ENCODE measurements at places on chromosomes 5 and 9.

GRCh38 chr5:15233566-15233965 is 266.4 kb upstream of the FBXL7 start:
- no peak for DNase-seq

DNA sequence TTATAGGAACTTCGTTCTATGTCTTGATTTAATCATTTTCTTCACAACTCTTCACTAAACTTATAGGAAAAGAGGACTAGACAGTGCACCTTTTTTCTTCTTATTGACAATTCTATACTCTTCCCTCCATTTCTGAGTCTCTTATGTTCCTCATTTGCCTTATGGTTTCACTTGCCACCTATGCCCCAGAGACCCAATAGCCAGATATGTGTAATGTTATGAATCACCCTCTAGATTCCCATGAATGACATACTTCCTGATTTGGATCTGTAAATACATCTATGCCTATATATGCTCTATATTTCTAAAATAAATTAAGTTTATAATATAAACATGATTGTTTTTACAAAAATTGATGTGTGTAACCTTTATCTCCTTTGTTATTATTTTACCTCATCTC is 514.1 kb upstream of the MEF2C start:
- DNase-seq, result no peak

DNA sequence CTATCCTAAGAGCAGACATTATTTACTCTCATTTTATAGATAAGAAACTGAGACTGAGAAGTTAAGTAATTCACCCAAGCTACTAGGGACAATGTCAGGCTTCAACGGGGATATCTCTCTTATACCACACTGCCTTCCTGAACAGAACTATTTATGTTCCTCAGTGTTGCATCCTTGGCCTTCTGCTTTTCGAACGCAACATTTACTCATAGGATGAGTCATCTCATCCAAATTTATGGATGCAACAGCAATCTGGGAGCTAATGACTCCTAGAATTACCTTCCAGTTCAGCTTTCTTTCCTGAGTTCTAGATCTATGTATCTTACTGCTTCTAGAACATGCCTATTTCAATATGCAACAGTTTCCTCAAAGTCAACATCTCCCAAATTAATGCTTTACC is 103.6 kb upstream of the PAM start:
- DNase-seq, result no peak

- DNase-seq, result no peak
Measured at GRCh38 chr9:31412081-31412480, 972.4 kb upstream of the ACO1 start.

DNA sequence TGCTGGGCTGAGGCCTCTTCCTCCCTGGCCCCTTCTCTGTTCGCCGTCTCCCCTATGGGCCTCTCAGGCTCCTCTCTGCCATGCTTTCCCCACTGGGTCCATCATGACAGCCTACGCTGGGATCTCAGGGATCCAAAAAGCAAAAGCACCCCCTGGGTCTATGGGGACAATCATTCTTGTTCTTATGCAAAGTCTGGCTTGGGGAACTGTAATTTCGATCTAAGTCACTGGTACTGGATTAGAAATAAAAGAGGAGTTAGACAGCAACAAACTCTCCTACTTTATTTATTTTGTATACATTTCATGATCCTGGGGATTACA is 86.6 kb downstream of the SLC38A9 start:
- no peak for DNase-seq

DNA sequence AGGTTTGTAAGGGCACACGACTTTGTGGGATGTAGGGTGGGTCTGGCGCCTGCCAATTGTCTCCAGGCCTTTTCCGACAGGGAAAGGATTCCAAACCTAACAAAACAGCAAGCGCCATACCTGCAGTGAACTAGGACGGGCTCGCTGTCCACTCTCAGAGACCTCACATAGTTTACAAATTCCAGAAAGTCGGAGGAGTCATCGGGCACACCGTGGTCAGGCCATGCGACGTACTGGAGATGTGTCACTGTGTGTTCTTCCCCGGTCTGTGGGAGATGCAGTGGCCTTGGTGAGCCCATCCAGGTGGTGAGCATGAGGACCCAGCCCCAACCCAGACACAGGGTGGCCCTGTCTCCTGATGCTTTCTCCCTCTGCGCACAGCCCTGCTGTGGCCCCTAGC is 61.3 kb upstream of the EPB41L4B start:
- no peak for DNase-seq

GRCh38 chr5:74693191-74693590 is 8.2 kb downstream of the HEXB start:
- DNase-seq, result no peak

- DNase-seq, result no peak
Measured at GRCh38 chr9:82810915-82811314, 252.0 kb downstream of the RASEF start.

GRCh38 chr5:4226565-4226964 is 630.9 kb downstream of the IRX1 start:
- DNase-seq, result no peak

DNA sequence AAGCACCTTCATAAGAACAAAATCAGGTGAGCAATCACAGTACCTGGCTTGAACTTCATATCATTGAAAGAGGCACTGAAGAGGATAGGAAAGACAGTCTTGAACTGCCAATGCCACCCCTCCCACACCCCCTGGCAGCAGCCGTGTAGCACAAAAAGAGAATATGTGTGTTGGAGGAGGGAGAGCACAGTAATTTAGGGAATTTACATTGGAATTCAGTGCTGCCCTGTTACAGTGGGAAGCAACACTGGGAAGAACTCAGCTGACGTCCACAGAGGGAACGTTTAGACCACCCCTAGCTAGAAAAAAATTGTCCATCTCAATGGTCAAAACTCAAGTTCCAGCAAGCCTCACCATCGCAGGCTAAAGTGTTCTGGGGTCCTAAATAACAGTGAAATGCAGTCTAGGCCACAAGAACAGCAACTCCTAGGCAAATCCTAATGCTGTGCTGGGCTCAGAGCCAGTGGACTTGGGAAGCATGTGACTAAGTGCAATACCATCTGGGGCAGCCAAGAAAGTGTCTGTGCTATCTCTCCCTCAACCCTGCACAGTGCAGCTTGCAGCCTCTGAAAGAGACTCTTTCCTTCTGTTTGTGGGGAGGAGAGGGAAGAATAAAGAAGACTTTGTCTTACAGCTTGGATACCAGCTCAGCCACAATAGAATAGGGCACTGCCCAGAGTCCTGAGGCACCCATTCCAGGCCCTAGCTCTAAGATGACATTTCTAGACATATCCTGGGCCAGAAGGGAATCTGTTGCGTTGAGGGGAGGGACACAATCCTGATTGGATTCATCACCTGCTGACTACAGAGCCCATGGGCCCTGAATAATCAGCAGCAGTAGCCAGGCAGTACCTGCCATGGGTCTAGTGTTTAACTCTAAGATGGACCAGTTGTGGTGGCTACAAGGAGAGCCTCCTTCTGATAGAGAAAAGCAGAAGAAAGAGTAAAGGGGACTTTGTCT is 62.1 kb upstream of the VLDLR start:
- no peak for DNase-seq

DNA sequence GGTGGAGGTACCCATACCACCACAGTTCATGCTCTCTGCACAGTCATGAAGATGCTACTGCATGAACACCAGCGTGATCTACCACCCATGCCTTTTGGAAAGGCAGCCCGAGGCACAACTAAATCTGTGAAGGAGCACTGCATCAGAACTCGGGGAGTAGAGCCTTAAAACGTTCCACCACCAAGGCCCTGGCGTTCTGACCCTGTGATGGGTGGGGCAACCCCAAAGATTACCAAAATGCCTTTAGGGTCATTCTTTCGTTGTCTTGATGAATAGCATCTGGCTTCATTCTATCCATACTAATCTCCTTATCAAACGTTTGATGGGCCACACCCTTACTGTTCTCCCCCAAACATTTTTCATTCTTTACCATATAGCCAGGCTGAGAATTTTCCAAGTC is 97.9 kb downstream of the ADAMTS6 start:
- no peak for DNase-seq

GRCh38 chr5:43418561-43418960 is 6.4 kb upstream of the CCL28 start:
- DNase-seq, result no peak

GRCh38 chr9:101582553-101582952 is 12.2 kb downstream of the PPP3R2 start:
- DNase-seq, result no peak

- no peak for DNase-seq
Measured at GRCh38 chr5:59354811-59355210, 538.7 kb downstream of the PDE4D start.

DNA sequence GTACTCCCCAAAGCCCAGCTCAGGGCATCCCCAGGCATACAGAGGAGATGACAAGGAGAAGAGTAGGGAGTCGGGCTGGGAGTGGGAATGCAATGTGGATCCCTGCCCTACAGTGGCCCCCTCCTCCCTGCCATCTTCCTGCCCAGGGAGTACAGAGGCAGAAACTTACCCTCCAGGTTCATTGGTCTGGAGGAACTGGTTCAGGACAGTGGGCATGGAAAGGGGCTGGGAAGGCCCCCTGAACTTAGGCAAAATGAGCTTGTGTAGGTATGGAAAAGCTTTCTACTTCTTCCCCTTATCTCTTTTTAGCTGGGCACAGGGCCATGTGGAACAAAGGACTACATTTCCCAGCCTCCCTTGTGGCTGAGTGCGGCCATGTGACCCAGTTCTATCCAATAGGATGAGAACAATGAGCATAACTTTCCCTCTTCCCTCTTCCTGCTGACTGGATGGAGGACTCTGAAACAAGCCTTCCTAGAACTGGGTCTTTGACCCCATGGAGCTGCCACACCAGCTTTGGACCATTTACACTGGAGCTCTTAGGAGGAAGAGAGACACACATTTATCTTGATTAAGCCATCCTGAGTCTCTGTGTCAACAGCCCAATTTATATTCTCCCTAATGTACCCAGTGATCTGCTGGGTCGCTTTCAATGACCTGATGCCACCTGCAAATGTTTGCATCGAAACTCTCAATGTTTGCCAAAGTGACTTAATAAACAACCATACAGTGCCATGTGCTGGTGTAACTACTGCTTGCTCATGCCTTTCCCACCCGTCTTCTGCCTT is 25.0 kb upstream of the HMCN2 start:
- no peak for DNase-seq

DNA sequence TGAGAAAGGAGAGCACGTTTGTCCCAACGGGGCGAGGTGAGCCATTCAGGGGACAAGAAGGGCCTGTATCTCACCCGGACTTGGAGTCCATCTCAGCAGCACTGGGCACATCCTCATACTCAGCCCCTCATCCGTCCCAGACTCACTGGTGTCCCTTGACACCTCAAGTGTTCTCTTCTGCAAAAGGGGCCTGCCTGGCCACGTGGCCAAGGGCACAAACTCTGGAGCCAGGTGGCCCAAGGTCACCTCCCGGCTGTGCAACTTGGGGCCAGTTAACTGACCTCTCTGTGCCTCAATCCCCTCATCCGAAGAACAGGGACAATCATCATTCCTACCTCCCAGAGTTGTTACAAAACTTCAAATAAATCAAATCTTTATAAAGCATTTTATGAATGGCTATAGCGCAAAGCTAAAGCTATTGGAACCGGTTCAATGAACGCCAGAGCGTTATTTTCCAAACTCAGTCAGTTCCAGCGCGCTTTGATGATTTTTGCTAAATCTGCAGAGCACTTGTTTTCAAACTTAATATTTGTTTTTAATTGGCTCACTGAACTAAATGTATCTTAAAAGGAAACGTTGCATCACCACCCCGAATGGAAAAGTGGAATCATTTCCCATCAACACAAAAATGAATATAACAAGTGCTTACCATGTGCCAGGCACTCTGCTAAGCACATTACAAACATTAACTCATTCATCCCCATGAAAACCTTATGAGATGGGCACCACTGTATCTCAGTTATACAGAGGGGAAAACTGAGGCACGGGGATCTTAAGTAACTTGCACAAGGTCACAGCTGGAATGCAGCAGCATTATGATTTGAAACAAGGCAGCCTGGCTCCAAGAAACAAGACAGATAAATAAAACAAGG is 49.3 kb downstream of the DUSP1 start:
- no peak for DNase-seq

- no peak for DNase-seq
Measured at GRCh38 chr9:126515873-126516505, 97.7 kb upstream of the LMX1B start.

- no peak for DNase-seq
Measured at GRCh38 chr5:61624553-61625136, 292.6 kb downstream of the ZSWIM6 start.

DNA sequence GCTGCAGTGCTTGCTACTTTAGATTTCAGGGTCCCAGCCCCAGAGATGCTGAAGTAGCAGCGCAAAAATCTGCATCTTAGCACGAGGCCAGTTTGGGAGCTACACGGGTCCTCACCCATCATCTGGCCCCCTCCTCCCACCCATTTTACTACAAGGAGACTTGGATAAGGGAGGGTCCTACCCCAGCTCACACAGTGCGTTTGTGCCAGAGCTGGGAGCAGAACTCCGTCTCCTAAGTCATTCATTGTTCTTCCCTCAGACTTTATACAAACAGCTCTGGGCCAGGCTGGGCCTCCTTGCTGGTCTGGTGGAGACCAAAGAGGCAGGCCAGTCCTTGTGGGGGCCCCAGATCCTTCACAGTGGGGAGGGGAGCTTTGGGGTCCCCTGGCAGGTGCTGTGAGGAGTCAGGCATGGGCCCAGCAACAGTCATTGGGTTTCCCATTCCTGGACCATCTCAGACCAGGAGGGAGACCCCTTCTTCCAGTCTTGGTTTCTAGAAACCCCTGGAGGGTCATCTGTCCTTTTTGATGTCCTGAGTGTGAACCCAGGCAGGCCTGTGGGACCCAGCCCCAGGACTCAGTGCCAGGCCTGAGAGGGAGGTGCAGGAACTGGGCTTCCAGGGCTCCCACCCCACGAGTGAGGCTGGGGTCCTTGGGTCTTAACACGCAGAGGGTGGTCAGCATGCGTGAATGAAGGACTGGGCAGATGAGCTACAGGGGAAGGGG is 2.3 kb upstream of the IL17B start:
- DNase-seq, result no peak

- no peak for DNase-seq
Measured at GRCh38 chr9:131660466-131661405, 79.1 kb downstream of the RAPGEF1 start.

DNA sequence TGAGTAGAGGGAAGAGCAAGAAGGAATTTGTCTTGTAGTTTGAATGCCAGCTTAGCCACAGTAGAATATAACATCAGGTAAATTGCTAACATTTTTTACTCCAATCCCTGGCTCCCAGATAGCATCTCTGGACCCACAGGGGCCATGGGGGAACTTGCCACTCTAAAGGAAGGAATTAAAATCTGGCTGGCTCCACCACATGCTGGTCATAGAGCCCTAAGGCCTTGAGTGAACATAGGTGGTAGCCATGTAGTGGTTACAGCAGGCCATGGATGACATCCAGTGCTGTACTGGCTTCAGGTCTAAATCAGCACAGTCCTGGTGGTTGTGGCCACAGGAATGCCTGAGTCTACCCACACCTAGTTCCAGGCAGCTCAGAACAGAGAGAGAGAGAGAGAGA is 109.9 kb upstream of the RGMB start:
- no peak for DNase-seq

GRCh38 chr9:69675563-69675962 is 3.4 kb upstream of the APBA1 start:
- DNase-seq, result no peak

- DNase-seq, result no peak
Measured at GRCh38 chr5:179311091-179311470, 34.2 kb downstream of the ADAMTS2 start.
